ENCODE measurements at places on chromosomes 1 and 21. TPM values are rescaled to one million over a fixed set of nuclear protein-coding genes. Genes with fewer than 3 reads are reported as not detected.

GRCh38 chr1:29756498-29756897 lies 520.2 kb downstream of the PTPRU start:
- no peak for DNase-seq

DNA sequence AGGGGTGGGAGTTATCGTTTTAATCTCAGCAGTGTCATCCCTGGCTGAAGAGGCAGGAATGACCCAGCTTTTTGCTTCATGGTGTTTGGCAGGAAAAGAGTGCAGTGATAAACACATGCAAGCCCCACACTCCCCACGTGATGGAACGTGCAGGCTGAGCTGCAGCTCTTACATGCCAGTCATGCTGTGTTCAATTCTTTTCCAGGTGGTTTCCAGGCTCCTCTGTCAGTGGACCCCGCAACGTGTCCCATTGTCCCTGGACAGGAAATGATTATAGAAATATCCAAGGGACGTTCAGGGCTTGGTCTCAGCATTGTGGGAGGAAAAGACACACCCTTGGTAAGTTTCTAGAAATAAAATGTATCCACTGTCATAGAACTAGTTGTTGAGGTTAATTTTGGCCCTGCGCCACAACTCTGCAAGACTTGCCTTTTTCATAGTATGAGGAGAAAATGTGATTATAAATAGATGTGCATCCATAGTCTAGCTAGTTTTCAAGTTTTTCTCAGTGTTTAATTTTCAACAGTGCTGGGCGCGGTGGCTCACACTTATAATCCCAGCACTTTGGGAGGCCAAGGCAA lies 110.2 kb upstream of the L1TD1 start:
- DNase-seq: no peak

- no peak for DNase-seq
Observed at GRCh38 chr1:66737836-66738235, 14.4 kb upstream of the DYNLT5 start.

DNA sequence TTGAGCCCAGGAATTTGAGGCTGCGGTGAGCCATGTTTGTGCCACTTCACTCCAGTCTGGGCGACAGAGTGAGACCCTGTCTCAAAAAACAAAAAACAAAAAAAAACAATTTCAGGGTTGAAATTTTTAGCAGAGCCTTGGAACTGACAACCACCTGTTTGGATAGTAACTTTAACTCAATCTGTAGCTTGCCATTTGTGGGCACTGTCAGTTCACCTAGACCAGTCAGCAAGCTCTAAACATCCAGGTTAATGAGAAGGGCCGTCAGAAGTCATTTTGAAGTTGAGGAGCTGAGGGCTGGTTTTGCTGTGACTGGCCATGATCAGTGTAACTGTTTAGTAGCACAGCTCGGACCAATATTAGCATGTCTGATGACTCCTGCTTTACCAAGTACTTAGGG lies 8.4 kb downstream of the TRAPPC10 start:
- DNase-seq: no peak

DNA sequence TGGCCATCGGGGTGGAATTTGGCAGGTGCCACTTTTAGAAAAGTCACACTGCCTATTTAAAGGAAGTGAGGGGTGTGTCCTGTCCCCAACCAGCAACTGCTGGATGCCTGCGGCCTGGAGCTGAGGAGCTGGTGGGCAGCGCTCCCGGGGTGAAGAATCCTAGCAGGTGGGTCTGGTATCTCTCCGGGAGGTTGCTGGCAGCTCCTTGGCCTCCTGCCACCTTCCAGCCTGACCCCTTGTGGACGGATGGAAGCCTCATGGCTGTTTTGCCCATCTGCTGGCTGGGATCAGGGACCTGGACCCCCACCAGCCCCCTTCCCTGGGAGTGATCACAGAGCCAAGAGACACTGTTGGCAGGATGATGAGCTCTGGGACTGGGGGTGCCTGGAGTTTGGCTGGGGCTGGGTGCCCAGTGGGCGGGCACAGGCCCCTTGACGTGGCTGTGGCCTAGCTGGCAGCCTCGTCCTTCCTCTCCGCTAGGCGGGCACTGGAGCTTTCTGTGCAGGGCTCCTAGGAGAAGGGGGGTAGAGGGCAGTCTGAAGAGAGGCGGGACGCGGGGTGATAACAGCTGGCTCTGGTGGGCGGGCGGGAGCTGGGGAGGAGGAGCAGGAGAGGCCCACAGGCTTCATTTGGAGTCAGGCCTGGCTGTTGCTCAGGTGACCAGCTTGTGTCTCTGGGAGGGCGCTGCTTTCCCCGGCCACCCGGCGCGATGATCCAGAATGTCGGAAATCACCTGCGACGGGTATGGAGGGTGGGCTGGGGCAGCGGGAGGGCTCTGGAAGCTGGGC lies at the start of gene ACOT11:
ACOT11 (plus strand) TSS at position 628 of the 788 bp plus-strand sequence; CDS start at position 710, 82 bp downstream.
- DNase-seq: peak; percentile 72

DNA sequence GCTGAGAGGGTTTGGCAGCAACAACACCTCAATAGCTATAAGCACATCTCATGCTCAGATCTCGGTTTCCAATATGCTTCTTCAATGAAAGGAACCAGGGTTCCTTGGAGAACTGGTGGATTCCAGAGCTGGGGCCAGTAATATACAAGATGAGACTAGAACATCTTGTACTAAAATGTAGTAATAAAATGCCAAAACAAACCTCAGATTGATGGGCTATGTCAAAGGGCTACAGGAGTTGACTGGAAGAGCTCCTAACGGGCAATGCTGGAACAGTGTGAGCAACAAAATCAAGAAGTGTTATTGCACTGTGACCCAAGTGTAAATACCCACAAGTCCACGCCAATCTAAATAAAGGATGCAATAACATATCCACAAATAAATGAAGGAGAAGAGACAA lies 26.1 kb upstream of the SLC19A1 start:
- DNase-seq: no peak

DNA sequence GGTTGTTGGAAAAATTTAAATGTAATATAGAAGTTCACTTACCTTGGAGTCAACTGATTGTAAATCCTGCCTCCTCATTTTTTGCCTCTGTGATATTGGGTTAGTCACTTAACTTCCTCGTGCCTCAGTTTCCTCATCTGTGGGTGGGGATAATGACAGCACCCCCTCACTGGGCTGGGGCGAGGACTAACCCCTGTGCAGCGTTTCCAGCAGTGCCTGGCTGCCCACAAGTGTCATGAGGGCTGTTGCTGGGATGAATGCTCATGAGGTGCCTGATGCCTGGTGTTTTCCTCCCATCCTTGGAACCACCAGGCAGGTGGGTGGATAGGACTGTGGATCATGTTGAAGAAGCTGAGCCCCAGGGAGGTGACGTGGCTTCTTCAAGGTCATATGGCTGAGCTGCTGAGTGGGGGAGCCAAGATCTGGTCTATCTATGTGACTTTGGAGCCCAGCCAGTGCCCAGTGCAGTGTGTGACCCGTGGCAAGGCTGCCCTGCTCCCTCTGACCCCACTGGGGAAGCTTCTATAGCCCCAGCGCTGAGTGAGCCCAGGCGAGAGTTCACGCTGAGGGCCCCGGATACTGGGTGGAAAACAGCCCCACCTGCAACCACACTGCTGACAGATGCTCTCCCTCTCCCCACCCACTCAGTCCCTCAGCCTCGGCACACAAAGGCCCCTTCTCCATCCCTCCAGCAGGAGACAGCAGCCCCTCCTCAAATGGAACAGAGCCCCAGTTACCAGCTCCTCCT lies 446.0 kb downstream of the PTPRU start:
- no peak for DNase-seq

- DNase-seq: no peak
Observed at GRCh38 chr21:31395791-31396190, 51.7 kb upstream of the TIAM1 start.

GRCh38 chr1:100905181-100905580 lies 9.3 kb downstream of the SLC30A7 start:
- DNase-seq: no peak

The SFN gene
- 0.41 TPM for polyA plus RNA-seq

The PDE4B gene
- 5.6 TPM for polyA plus RNA-seq

The TENT5C gene
- 2.4 TPM for polyA plus RNA-seq

Data from left renal cortex interstitium (tissue), 4 donors.